NCI-H1092 treated with DMSO at 0.1 percent for 48 hours (cell line): ENCODE measurements at places on chromosomes 4 and X.

- DNase-seq = no peak
These were observed 9.0 kb upstream of the YIPF7 start for GRCh38 chr4:44660396-44660795.

DNA sequence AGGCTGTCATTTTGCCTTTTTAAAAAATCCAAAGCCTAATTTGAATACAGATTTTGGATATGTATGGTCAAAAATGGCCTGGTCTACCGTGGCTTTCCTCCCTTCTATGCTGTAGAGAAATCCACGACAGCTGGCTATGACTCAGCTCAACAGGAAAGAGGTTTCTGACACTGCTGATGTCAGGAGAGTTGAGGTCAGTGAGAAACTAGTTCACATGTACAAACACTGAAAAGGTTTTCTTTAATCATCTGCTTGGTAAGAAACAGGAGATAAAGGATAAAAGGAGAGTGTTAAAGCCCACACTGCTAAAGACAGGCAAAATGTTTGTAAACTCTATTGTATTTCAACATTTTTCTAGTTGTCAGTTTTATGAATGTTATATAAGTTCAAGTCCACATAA is 113.9 kb downstream of the NYX start:
- DNase-seq = no peak

DNA sequence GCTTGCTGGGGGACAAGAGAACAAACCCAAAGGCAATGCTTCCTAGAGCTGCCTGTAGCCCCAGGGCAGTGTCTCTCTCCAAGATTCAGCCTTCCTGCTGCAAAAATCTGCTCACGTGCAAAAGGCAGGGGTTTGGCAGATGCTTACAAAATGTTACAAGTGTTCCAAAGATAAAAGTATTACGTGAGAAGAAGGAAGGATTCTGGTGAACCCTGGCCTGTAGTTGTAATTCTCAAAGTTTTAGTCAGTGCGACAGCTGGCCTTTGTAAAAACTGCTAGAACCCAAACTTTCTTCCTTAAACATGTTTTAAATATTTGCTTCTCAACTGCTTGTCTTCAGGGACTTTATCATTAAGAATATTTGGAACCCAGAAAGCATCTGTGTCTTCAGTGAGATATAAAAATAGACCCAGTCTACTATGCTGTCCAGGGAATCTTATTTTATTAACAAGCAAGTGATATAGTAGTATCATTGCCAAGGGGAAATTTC is 232.3 kb downstream of the FRMPD4 start:
- DNase-seq = no peak

GRCh38 chr4:25928379-25929297 is 14.6 kb downstream of the SMIM20 start:
- peak; percentile 99 for DNase-seq

GRCh38 chrX:142804085-142804484 is 221.6 kb upstream of the SPANXN4 start:
- no peak for DNase-seq

- DNase-seq = no peak
These were observed 297.9 kb downstream of the ARHGAP10 start for GRCh38 chr4:148029781-148030180.
